ENCODE measurements at places on chromosomes 4 and X.

DNA sequence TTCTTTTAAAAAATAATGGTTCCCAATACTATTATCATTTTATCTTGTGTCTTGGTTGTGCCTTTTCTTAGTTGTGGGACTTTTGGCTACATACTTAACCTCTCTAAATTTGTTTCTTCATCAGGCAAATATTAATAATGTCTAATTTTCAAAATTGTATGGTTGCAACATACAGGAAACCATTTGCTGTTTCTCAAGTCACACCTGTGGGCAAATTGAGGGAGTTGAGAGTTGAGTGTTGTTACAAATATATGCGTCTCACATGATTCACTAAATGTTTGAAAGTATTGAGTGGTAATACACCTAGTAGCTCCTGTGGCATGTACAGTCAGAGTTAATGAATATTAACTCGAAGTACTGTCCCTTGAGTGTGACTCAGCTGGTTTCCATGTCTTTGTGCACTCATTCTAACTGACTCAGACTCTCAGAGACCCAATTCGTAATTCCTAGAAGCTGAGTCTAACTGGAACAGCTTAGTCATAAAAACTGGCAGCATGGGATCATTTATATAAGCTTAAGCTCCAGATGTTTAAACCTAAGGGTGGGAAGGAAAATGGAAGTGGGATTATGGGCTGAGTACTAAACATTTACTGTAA, 802.4 kb downstream of the TRIML1 start:
- DNase-seq: no peak

DNA sequence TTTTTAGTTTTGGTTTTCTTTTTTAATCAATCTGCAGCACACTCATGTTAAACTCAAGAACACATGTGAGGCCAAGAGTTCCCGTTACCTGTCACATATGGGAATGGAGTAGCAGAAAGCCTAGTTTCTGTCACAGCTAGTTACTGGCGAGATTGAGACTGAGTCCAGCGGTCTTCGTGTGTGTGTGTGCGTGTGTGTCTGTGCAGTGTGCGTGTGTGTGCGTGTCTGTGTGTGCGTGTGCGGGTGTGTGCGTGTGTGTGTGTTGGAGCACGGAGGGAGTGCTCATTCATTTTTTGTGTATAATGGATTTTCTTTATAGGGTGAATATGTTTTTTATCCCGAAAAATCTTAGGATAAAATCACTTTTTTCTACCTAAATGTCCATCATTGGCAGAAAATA, 19.2 kb downstream of the F11 start:
- no peak for DNase-seq

DNA sequence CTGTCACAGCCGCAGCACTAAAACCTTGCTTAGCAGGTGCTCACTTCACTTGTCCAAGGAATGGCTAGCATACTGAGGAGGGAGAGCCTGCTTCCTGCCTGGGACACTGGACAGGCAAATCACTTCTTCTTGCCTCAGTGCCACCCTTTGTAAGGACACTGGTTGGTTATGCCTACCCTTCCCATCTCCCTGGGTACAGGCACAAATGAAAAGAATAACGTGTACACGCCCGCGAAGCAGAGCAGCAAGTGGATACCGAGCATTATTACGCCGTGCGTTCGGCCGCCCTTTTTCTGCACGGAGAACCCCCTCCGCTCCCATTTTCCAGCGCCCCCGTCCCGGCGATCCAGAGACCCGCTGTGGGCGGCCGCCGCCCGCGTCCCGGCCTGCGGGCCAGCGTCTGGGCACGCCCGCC, 338 bp upstream of the KLHL2 start:
- DNase-seq: no peak

DNA sequence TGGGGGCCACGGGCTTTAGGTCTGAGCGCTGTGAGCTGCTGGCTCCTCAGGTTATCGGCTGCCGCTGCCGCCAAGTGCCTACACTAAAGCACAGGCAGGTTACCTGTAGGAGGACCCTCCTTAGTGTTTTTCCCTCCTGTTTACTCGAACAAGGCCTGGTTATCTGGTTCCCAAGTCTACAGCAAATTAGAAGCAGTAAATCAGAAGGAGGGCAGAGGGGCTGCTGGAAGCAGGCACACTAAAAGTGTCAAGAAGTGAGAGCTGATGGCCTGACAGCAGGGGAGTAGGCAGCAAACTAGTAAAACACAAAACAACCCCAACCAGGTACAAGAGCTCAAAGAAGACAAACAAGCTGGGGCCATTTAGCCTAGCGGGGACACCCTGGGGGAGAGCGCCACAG, 125.0 kb upstream of the PJA1 start:
- DNase-seq: no peak

GRCh38 chr4:1126506-1126905, 13.1 kb upstream of the RNF212 start:
- no peak for DNase-seq

DNA sequence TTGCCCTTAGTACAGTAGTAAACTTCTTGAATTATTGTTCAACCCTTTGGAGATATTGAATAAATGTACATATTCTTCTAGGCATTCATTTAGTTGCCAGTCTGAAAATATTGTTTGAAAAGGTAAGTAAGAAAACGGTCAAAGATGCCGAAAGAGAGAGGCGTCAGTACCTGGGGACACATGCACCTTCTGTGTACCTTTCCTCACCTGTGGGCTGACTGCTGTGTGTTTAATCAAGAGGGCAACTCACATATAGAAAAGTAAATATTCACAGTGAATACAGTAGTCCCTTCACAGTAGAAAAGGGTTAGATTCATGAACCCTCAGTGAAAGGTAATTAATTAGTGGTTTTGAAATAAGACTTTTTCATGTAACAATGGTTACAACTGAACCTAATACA, 6.9 kb downstream of the ANXA10 start:
- DNase-seq: no peak

- no peak for DNase-seq
These were observed 2.2 kb downstream of the SLIT2 start for GRCh38 chr4:20253735-20254409.

DNA sequence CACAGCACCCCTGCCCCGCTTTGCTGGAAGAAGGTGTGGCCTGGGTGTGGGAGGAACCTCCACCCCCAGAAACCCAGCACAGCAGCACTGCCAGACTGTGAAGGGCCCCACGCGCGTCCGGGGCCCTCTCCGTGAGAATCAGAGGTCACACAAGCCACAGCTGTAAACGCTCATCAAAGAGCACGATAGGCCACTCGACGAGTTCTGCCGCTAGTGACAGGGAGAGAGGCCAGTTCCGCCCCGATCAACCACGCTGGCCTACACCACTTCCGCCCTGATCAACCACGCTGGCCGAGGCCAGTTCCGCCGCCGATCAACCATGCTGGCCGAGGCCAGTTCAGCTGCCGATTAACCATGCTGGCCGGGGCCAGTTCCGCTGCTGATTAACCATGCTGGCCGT, 25.9 kb upstream of the ADRA2C start:
- no peak for DNase-seq

DNA sequence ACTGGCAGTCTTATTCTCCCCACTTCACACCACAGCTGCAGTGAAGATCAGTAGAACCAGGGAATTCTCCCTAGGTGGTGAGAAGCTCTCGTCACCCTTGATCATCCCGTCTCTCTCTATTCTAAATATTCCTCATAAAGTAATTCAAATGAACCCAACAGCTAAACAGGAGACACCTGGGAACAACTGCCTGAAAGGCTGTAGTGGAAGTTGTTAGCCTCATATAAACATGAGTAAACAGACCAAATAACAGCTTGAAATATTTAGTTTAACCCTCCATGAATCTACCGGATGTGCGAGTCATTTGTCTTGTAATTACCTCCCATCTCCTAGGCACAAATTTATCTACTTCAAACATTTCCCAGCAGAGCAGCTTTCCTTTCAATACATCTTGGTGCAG, 30.4 kb upstream of the APELA start:
- no peak for DNase-seq

- DNase-seq: no peak
These were observed 3.6 kb upstream of the FHL1 start for GRCh38 chrX:136143711-136144110.

Data from activated CD4-positive, alpha-beta T cell treated with anti-CD3 and anti-CD28 coated beads for 36 hours (primary cell).